Activated CD4-positive, alpha-beta T cell treated with anti-CD3 and anti-CD28 coated beads, Interleukin-2, Interleukin-4, amounts not matched to agents 100 ng/mL and 50 ng/mL, durations not matched to agents 16 hours and 8 hours (primary cell): ENCODE measurements at places on chromosomes 16 and 17.

DNA sequence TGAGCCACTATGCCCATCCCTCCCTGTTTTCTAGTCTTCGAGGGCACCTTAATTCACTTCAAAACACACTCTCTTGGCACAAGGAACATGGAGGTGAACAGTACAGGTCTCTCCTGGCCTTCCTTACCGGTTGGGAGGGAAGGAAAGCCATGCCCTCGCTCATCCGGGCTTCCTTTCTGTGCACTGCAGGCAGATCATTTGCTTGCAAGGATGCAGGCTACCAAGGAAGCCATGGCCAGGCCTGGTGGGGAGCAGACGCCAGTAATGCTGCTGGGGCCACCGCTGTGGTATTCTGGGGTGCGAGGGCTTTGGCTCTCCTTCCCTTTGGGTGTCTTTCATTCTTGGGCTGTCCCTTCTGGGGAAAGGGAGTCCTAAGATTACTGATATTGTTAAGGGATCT is 80.8 kb upstream of the DNAJA2 start:
- DNase-seq = no peak

DNA sequence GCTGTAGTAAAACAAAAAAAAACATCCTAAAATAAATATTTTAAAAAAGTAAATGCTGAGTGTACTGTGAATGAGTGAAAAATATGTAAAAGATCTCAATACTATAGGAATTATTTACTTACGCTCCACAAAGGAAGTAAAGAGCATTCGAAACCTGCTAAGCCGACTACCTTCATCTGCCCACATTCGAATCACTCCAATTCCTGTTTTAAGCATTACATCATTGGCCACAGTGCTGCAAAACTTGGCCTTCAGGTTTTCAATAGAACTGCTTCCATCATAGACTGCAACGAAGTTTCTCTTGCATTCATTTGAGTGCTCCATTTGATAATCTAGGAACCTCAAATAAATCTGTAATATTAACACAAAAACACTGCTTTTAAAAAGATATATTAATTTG is 34.4 kb downstream of the NETO2 start:
- DNase-seq = no peak

DNA sequence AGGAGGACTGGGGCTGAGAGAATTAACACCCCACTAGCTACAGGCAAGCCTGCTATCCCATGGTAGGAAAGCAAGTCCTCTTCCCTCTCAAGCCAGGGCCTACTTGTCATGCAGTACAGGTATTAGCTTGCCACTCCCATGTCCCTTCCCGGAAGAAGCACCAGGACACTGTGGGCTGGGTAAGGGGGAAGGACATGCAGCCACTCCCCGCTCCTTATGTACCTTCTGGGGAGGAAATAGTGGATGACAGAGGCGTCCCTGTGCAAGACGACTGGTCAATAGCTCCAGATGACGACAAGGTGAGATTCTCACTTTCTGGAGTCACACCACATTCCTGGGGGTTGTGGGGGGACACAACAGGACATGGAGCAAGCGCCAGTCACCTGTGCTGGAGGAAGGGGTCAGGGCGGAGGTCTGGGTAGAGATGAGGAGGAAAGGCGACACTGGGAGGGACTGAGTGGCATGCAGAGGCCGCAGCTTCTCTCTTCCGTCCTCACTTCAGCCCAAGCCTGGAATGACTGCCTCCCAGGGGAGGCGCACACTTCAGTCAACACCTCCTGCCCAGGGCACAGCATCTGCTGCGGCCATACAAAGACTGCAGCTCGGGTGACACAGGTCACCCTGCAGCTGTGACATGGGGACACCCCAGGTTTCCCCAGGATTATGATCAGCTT is 15.1 kb upstream of the FOXJ1 start:
- no peak for DNase-seq

GRCh38 chr17:78759203-78759968 is 22.7 kb downstream of the CYTH1 start:
- DNase-seq = no peak

DNA sequence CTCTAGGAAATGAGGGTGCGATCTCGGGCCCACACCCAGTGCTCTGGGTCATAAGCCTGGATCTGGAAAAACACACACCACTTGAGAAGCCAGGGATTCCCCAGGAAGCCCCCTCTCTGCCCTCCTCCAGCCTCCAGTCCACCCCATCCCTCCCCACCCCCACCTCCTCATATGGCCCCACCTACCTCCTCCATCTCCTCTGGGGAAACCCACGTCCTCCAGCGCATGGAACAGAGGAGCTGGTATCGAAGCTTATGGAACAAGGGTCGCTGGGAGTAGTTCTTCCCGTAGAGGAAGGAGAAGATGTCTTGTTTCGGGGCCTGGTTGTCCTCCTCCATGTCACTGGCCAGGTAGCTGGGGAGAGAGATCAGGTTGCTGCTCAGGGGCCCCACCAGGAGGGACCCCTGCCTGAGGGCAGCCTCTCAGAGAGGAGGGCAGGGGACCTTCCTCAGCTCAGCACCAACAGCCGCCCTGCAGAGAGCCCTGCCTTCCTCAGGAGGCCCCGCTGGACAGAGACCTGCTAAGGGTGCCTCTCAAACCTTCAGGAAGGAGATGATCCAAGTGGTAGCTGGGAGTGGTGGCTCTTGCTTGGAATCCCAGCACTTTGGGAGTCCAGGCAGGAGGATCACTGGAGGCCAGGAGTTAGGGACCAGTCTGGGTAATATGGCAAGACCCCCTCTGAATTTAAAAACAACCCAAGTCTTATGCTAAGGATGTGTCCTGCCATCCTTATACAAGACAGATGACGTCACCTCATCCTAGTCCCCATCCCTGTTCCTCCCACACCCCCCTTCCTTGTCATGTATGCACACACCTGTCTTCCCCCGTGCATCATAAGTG is 5.0 kb downstream of the SPDYE4 start:
- DNase-seq = no peak

DNA sequence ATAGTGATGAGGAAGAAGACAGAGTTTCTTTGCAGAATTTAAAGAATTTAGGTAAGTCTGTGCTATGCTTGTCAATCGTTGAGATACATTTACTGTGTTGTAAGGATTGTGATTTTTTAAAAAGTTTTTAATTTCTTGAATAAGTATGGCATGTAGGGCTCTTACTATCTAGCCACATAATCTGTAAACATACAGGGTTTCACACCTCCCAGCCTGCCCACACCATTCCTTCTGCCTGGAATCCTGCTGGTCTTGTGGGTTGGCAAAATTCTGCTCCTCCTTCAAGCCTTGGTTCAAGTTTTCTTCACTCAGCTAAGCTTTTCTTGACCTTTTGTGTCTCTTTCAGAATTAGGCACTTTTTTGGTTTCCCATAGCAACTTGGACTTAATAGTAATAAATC is 7.5 kb downstream of the ZNHIT3 start:
- DNase-seq = no peak

DNA sequence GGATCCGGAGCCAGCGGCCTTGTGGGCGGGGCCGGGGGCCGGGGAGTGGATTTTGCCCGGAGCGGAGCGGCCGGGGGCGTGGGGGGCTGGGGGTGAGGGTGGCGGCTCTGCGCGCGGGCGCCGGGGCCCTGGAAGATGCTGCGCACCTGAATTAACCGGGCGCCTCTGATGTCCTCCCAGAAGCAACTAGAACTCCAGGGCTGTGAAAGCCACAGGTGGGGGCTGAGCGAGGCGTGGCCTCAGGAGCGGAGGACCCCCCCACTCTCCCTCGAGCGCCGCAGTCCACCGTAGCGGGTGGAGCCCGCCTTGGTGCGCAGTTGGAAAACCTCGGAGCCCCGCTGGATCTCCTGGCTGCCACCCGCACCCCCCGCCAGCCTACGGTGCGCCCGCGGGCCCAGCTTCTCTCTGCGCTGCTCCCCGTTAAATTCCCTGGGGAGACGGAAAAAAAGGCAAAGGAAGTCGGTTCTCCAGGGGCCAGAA is 549 bp downstream of the SLC26A11 start:
- no peak for DNase-seq

- DNase-seq = no peak
These were observed 50.6 kb downstream of the NTN1 start for GRCh38 chr17:9071811-9072498.

DNA sequence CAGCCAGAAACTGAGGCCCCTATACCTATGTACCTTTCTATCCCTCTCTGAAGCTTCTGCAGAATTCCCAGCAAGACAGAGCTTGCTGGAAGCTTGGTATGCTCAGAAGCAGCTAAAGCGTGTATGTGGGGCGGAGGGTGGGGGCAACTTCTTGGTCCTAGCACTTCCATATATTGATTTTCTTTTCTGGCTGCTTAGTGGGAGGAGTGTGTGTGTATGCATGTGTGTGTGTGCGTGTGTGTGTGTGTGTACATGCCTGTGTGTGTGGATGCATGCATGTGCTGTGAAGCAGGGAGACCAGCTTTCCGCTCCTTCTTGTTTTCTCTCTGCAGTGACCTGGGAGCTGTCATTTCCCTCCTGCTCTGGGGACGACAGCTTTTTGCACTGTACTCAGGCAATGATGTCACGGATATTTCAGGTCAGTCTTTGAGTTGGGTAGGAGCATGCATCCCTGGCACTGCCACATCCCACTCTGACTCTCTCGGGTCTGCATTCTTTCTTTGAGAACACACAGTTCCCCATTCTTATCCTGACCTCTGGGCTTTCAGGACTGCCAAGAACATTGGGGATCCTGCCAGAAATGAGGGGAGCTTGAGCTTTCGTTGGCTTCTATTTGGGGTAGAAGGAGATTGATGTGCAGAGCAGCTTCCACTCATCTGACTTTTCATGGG is 10.7 kb downstream of the HPR start:
- DNase-seq = no peak

DNA sequence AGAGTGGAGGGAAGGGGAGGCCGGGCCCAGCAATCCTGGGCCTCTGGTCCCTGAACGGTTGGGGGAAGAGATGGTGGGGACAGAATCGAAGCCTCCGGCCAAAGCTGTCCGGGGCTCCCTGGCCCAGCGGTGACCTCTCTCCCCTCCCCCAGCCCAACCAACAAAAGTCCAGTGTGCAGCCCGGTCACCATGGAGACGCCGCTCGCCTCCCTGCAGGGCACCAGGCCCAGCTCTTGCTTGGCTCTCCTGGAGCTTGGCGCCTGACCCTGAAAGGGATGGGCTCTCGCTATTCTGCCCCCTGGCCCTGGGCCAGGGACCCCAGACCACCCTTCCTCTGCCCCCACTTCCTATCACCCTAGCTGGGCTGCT is 1.3 kb downstream of the METRN start:
- no peak for DNase-seq

- DNase-seq = no peak
These were observed 5.9 kb upstream of the JPT1 start for GRCh38 chr17:75160211-75160610.

DNA sequence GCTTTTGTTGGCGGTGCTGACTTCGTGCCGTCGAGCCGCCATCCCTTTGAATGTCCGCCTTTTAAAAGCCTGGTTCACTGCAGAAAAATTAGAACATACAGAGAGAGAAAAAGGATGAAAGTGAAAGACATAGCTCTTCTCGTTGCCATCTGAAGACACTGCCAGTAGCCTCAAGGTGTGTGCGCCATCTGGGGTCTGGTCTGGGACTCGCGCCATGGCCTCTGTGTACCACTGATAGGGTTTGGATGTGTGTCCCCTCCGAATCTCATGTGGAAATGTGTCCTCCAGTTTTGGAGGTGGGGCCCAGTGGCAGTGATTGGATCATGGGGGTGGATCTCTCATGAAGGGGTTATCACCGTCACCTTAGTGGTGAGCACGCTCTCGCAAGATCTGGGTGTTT is 15.5 kb downstream of the GSE1 start:
- DNase-seq = no peak

GRCh38 chr16:88511906-88512305 is 58.3 kb upstream of the ZC3H18 start:
- no peak for DNase-seq

DNA sequence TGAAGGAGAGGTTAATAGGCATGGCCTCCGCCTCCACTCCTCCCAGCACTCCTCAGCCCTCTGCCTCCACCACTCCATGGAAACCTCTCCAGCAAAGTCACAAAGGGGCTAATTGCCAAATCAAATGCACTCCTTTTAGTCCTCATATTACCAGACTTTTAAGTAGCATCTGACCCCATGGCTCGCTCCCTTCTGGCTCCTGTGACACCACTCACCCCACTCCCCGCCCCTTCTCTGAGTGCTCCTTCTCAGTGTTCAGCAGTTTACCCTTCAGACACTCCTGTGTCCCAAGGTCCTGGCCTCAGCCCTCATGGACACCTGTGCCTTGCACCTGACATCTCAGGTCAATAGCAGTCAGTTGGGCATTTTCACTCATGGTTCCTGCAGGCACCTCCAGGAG is 243.5 kb upstream of the CCL2 start:
- DNase-seq = no peak

- no peak for DNase-seq
These were observed 215.1 kb downstream of the KATNIP start for GRCh38 chr16:27764869-27765675.

DNA sequence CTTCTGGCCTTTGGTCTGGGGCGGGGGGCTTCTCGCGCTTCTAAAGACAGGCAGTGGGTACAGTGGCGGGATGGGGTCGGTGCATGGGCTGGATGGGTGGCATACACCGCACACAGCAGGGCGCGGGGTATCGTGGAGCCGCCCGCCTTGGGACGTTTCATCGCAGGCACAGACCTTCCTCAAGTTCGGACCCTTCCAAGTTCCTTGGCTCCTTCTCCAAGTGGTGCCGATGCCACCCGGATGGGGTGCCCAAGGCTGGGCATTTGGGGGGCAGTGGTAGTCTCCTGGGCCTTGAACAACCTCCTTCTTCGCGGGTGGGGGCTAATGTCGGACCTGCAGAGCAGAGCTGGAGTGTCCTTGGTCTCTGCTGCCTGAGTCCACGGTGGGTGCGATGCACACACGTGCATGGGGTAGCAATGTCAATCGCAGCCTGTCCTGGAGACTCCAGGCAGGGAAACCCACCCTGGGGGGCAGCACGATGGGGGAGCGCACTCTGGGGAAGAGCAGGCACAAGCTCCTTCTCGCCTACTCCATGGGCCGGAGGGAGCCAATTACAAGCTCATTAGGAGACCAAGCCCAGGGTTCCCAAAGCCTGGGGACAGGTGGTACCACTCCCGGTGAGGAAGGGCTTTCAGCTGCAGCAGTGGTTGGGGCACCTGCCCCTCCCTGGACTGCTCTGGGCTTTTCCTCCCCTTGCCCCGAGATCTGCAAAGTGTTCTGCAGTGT is 686 bp upstream of the MTSS2 start:
- DNase-seq = no peak

GRCh38 chr17:10793256-10793655 is 10.6 kb downstream of the TMEM238L start:
- DNase-seq = no peak

- DNase-seq = no peak
These were observed 7.6 kb downstream of the HDAC5 start for GRCh38 chr17:44115585-44116415.

- no peak for DNase-seq
These were observed 49.6 kb downstream of the TANGO6 start for GRCh38 chr16:68892898-68893297.

DNA sequence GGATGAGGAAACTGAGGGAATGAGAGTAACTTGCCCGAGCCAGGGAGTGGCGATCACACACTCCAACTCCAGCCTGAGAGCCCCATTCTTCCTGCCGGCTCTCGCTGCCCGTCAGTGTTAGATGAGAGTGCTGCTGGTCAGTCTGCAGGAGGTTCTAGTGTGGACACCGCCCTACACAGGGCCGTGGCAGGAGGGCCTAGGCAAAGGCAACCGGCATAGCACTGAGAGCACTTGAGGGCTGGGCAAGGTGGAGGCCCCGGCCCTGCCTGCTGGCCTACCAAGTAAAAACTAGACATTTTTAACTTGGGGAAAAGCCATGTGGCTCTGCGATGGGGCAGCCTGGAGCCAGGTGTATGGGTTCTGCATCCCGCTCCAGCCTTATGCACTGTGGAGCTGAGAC is 354.8 kb downstream of the SEC14L1 start:
- no peak for DNase-seq
